GM19239 (cell line): ENCODE measurements at places on chromosomes 7 and 10.

GRCh38 chr10:84194424-84195043 is at the start of gene CDHR1:
TSS of gene CDHR1 (plus strand) at chr10:84194537. CDS start at chr10:84194761, 224 bp downstream.
- peak; percentile 54 for DNase-seq

GRCh38 chr10:49300140-49300974 is 1.4 kb downstream of the C10orf71 start:
- DNase-seq: peak; percentile 33

GRCh38 chr7:92834507-92835260 is 1.7 kb downstream of the CDK6 start:
- DNase-seq: no peak

DNA sequence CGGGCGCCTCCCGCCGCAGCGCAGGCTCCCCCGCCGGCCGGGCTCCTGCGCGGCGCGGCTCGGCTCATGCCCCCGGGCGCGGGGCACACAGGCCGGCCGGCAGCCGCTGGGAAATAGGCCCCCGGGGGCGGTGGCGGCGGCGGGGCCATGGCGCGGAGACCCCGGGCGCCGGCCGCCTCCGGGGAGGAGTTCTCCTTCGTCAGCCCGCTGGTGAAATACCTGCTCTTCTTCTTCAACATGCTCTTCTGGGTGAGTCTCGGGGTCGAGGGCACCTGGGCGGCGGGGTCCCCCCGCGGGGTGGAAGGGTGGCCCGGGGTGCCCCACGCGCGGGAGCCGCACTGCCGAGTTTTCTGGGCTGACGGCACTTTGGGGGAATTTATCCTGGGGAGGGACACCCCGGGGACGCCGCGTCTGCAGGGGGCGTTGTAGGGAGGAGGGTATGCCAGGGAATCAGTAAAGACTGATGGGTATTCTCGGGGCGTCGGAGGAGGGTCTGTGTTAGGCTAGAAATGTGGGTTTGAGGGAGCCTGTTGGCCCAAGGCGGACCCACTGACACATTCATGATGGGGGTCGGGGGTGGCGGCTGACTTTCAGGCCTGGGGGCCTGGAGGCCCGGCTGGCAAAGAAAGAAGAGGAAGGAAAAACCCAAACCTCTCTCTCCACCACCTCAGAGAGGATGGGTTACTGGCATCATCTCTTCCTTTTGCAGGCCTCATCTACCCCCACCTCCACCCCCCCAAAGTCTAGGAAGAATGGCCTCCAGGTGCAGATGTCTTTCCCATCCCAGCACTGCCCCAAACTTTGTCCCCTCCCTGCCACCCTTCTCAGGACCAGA is 544 bp downstream of the TSPAN33 start:
- no peak for DNase-seq

GRCh38 chr10:34446049-34446448 is 369.0 kb downstream of the PARD3 start:
- no peak for DNase-seq

DNA sequence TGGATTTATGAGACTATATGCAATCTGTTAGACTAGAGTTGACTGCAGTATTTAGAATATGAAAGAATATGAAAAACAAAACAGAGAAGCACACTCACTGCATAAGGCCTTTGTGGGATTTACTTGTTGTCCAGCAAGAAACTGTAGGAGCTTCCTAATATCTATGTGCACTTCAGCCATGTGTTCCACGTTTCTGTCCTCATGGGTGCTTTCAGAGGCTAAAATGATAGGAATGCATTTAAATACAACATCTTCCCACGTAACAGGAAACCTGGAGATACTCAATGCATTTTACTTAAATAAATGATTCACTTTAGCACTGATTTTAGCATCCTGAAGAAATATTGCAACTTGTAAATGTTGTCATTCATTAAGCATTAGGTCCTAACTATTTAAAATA is 11.7 kb downstream of the HUS1 start:
- no peak for DNase-seq

DNA sequence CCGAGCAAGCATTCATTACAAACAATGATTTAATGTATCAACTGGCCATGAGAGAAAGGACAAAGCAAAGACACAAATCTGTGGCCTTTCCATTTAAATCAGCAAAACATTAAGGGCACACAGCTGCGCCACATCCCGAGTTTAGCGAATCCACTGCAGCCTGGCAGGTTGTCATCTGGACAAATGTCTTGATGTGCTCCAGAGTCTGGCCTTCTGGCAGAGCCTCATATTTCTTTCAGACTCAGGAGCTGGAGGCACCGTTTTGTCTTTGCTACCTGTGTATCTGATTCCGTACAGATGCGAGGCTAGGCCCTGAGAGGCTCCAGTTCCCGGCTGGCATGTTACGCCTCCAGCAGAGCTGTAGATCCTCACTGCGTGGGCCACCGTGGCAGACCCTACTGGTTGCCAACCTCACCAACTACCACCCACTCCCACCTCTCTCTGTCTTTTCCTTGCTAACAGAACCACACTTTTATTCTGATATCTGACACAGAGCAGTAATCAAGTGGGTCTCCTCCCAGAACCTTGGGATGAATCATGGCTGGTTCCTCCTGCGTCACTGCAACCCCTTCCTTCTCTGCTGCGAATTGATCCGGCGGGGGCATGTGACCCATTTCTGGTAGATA is 40.9 kb upstream of the EFCAB10 start:
- DNase-seq: no peak

GRCh38 chr7:131021902-131022301 is 287.9 kb upstream of the KLF14 start:
- no peak for DNase-seq

DNA sequence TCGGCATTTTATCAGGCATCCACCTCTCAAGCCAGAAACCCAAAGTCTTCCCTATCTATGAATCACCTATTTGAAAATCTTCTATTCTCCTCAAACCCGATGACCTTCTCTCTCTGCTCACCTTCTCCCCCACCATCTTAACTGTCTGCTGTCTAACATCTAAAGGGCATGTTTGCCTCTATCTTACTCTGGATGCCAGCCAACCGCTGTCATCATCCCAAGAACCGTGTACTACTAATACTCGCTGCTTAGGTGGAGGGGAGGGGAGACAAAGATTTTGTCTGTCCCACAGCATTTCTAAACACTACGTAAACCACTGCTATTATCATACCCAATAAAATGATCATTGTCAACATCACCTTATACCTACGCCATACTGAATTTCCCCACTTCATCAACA is 29.5 kb downstream of the PAXIP1 start:
- no peak for DNase-seq

GRCh38 chr10:24618401-24618800 is 105.3 kb downstream of the ARHGAP21 start:
- DNase-seq: no peak

DNA sequence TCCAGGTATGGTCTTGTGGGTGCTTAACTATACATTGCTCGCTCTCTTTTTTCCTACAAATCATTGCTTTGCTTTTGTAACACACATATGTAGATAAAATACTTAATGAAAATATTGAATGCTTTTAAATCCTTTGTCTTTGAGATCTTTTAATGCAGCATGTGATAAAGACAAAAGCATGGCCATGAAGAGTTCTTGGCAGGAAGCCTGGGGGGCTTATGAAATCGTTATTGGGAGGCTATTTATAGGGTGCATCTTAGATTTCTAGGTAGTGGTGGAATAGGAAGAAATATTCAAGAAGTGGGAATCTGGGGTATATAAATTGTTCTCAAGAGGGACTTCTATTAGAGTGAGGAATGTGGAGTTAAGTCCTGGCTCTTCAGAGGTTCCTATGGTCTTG is 21.9 kb downstream of the UBE2D1 start:
- no peak for DNase-seq

DNA sequence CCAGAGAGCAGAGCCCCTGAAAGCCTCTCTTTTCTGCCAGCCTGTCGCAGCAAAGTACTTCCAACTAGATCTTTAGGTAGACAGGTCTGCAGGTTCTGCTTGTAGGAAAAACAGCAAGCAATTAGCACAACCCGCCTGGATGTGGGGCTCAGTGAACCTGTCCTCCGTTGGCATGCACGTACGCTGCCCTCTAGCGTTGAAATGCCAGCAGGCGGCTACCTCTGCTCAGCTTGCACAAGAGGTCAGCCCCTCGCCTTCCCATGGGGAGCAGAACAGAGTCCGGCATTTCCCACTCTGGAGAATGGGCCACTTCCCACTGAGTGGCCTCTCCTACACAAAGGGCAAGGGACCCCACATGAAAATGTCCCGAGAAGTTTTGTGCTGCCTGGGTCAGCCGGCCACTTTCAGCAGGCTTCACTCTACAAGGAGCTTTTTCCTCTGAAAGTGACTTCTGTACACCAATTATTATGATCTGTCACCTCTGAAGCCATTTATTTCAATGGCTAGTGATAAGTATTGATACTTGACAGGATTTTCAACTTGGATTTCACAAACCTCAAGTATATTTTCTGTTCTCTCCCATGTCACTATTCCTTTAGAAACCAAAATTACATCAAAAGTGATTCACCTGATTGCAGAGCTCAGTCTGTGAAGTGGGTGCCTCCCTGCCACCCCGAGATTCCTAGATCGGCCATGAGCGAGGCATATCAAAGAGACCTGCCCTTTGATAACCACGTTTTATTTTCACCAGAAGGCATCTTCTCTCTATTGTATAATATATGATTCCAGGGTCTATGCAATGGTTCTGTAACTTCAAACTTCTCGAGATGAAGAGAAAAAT is 56.7 kb downstream of the JCAD start:
- DNase-seq: peak; percentile 46

GRCh38 chr7:30180718-30181117 is 45.9 kb downstream of the MTURN start:
- no peak for DNase-seq
